ENCODE measurements at places on chromosomes 11 and 22. TPM values are rescaled to one million over a fixed set of nuclear protein-coding genes. Genes with fewer than 3 reads are reported as not detected.

MALAT1 gene
- 11,843 TPM for total RNA-seq

PGR gene
- total RNA-seq: not detected

NLRP14 gene
- total RNA-seq: not detected

PIH1D2 gene
- 2.3 TPM for total RNA-seq

PATE2 gene
- total RNA-seq: not detected

RFPL1 gene
- not detected for total RNA-seq

ZDHHC13 gene
- total RNA-seq: 11.6 TPM

IGLL1 gene
- not detected for total RNA-seq

TPBGL gene
- 0.13 TPM for total RNA-seq

PAMR1 gene
- 4.4 TPM for total RNA-seq

CEP126 gene
- total RNA-seq: 8.9 TPM

RTN4RL2 gene
- 0.81 TPM for total RNA-seq

CASP1 gene
- 1.1 TPM for total RNA-seq

ART5 gene
- total RNA-seq: 0.38 TPM

NPTXR gene
- 4.8 TPM for total RNA-seq

APOBEC3A gene
- not detected for total RNA-seq

MISFA gene
- 3.0 TPM for total RNA-seq

GRCh38 chr11:31822175-31822926 lies 11.2 kb upstream of the PAX6 start:
- DNase-seq: no peak

GRCh38 chr11:16225623-16226022 lies 130.7 kb downstream of the SOX6 start:
- DNase-seq: no peak

GRCh38 chr11:23310276-23310675 lies 450.0 kb upstream of the CCDC179 start:
- no peak for DNase-seq

DNA sequence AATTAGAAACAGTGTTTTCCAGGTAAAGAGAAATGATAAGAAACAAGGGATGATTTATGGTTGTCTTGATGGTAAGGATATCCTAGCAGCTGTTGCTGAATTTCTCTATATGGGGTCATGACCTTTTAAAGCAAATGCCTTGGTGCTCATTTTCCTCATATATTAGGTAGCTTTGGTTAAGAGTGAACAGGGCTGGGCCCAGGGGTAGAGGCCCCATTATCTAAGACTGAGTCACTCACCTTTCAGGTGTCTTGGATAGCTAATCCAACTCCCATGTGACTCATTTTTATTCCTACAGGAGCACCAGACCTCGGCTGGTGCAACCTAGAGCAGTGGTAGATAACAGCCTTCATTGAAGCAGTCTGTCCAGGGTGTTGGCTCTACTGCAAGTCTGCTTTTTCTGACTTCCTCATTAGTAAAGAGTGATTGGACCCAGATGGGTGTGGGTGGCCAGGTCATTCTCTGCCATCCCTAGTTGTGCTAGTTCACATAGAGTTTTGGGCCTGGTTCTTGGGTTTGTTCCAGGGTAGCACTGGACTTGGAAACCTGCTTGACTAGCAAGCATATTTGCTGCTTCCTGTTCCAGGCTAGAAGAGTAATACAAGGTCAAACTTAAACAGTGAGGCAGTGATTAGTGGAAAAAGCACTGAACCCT lies 37.4 kb downstream of the CTNND1 start:
- DNase-seq: no peak

DNA sequence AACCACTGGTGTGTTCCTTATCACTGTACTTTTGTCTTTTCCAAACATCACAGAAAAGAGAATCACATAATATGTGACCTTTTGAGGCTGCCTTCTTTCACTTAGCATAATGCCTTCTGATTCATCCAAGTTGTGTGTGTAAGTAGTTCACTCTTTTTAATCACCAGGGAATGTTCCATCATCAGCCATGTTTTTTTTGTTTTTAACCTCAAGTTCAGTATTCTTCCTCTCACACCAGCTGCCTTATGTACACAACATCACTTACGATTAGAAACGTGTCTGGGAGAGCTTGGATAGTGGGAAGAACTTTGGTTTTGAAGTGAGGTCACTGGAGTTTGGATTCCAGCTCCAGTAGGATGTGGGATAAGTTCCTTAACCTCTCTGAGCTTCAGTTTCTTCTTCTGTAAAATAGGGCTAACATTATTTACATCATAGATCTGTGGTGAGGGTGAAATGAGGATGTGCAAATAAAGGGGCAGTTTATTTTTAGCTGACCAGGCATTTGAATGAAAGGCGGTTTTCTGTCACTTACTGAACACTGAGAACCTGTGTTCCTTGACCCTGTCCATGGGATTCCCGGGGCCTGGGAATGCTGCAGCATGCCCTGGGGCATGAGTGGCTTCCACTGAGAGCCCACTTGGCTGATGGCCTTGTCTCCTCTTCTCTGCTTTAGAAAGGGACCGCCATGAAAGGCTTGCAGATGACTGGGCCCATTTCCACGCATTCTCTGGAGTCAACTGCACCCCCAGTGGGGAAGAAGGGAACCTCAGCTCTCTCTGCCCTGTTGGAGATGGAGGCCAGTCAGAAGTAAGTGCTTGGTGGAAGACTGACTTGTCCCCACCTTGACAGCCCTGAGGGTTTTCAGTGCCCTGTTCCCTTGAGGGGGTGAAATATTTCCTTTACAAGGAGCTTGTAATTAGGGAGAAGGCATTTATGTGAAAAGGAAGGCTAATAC lies 92.6 kb downstream of the DEPDC5 start:
- no peak for DNase-seq

DNA sequence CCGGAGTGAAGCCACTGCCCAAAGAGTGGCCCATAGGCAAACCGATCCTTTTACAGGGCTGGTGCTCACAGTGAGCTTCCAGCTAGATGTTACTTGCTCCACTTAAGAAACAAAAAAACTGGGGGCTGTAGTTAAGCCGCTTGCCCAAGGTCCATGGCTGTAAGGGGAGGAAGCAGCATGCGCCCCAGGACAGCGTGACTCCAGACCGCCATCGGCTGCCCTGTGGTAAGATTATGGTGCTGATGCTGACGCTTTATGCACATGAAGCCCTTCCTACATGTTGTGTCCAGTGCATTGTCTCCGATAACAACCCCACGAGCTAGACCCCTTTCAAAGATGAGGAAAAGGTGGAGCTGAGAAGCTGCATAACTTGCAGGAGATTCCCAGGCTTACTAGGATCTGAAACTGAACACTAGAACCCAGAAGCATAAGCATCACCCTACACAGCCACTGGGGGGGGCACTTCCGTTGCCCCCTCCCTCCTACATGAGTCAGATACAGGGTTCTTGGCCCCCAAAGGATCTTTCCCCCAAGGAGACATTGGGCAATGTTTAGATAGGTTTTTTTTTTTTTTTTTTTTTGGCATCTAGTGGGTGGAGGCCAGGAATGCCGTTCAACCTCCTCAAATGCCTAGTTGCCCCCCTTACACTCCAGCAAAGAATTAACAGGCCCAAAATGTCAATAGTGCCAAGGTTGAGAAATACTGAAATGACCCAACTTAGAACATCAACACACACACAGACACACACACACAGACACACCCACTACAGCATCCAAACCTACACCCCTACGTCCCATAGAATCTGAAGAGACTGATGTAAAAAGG lies 53.9 kb downstream of the MN1 start:
- DNase-seq: no peak

DNA sequence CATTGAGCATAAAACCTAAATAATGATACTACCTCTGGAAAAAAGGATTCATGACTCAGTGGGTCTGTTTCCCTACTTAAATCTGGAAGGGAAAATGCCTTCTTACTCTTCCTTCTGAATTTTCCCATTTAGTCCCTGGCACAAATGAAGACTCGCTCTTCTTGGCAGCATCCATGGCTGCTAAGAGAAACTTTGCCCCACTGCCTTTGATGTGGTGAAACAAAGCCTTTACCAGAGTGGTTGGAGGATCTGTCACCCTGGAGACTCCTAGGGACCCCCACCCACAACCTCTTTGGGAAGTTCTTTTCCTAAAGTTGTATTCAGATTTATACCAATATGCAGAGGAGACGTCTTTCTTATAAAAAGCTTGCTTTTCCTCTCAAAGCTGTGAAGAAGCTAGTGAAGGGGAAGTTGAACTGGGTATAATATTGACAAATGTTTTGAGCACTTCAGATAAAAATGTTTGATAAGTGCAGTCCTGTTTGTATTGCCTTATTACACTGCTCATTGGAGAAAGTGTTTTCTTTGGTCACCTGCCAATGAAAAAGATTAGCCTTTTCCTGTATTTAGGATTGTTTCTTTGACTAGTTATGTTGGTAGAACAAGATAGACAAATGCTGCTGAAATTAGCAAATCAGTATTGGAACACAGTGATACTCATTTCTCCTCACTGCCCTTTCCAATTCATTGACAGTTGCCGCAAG lies 77.3 kb downstream of the ARFGAP2 start:
- no peak for DNase-seq

GRCh38 chr22:49728570-49729271 lies 99.0 kb downstream of the BRD1 start:
- peak; percentile 84 for DNase-seq

DNA sequence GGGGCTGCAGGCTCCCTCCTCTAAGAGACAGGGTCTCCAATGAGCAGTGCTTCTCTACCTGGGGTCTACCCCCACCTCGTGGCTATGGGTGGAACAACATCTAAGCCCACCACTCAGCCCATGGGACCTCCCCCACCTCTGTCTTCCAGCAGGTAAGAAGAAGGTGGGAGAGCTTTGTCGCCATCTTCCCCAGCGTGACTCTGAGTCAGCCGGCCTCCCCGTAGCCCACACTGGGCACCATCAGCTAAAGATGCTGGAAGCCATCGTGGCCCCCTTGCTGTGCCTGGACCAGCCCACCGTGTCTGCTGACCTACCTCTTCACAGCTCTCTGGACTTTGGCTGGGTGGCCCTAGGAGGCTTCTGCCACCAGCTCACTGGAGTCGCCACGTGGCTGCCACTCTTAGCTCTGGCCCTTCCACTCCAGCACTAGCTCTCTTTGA lies 944 bp downstream of the C11orf86 start:
- DNase-seq: no peak

GRCh38 chr11:71252269-71252769 lies at the start of gene SHANK2:
TSS of gene SHANK2 (minus strand) at chr11:71252577. CDS start at chr11:71147326, 105,251 bp downstream.
- no peak for DNase-seq

GRCh38 chr22:27433099-27433498 lies 368.5 kb downstream of the MN1 start:
- no peak for DNase-seq

GRCh38 chr22:26109686-26110315 lies 59.5 kb upstream of the SEZ6L start:
- DNase-seq: no peak

DNA sequence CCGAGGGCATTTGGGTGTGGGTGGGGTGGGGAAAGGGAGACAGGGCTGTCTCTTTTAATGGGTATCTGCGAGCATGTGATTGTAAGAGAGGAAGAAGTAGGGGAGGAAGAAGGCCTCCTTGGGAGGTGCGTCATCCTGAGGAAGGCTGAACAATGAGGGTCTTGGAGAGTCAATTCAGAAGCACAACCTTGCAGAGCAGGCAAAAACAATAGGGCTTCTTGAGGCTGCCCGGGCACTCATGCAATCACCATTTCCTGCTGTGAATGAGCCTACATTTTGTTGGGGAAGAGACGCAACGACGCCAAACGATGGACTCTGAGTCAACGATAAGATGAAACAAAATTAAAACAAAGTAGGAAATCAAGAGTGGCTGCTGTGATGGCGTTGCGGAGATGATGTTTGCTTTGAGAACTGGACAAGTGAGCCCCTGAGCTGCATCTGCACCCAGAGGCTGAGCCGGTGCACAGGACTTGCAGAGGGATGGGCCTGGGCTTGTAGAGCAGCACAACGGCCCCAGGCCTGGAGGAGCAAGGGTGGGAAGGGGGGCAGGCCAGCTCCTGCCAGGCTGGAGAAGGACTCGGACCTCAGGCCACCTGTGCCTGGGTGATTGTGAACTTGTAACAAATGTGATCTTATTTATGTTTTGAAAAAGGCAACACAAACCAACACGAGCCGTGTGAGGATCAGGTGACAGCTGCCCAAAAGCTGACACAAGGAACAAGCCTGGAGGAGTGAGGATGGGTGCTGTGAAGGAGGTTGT lies 92.3 kb upstream of the B3GAT1 start:
- DNase-seq: no peak

GRCh38 chr11:35583126-35583525 lies 35.1 kb upstream of the FJX1 start:
- DNase-seq: no peak

DNA sequence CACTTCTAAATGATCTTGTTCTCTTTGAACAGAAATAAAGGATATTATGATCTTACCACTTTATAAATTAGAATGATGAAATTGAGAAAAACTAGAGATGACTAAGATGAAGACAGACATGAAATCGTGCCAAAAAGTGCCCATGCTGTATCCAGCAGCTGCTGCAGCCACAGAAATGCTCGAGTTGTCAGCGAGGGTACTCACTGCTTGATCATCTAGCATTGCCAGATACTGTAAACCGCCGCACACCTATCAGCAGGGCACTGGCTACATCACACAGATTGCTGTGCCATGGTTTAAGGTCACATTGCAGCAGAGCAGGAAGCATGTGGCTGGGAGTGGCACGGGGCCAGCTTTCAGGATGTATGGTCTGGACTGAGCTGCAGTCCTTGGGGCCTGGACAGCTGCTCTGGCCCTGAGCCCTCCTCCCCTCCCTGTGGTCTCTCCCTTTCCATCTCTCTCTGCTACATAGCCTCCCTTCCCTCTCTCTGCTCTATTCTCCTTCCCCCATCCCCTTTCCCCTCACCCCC lies 51.0 kb upstream of the SEPTIN5 start:
- DNase-seq: peak; percentile 92

GRCh38 chr11:8327761-8328192 lies 64.1 kb upstream of the LMO1 start:
- no peak for DNase-seq

GRCh38 chr11:103483996-103484395 lies 374.8 kb downstream of the DYNC2H1 start:
- DNase-seq: no peak

GRCh38 chr11:2194877-2195755 lies 23.5 kb upstream of the TH start:
- no peak for DNase-seq

- no peak for DNase-seq
These were observed 205.5 kb downstream of the OPCML start for GRCh38 chr11:133326849-133327248.

DNA sequence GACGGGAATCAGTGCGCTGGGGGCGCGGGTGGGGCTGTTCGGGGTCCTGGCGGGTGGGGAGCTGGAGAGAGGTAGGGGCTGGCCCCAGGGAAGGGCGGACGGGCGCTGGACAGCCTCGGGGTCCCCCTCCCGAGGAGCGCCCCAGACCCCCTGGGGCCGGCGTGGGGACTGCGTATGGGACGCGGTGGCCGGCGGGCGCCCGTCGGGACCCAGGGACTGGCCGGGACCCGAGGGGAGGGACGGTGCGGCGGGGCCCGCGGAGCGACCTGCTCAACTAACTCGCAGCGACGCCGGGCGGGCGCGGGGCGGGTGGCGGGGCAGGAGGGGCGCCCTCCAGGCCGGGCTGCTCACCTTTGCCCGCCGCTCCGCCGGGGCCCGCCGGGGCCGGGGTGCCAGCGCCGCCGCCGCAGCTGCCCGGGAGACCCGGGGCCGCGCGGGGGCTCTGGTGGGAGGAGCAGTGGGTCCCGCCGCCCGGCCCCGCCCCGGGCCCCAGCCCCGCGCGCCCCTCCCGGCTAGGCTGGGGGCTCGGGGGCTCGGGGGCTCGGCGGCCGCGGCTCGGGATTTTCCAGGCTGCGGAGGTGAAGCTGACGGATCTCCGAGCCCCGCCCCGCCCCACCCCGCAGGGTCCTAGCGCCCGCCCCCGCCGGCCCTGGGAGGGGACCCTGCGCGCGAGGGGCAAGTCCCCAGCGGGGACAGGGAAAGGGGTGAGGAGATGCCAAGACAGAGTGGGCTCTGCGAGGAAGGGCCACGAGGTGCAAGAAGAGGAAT lies 12.3 kb downstream of the STARD10 start:
- no peak for DNase-seq
